ENCODE measurements at places on chromosomes 13 and 19.

- H3K27me3 ChIP-seq: no peaks in the 10 kb centered on the region
- H3K36me3 ChIP-seq: peaks cover 17% of the 10 kb centered on the region
- DNase-seq: no peak
- peak overlapping the region; percentile 88 for H3K27ac ChIP-seq
- H3K4me3 ChIP-seq: peak overlapping the region; percentile 15
These were observed 63.6 kb downstream of the RASA3 start for GRCh38 chr13:114068656-114069318.

DNA sequence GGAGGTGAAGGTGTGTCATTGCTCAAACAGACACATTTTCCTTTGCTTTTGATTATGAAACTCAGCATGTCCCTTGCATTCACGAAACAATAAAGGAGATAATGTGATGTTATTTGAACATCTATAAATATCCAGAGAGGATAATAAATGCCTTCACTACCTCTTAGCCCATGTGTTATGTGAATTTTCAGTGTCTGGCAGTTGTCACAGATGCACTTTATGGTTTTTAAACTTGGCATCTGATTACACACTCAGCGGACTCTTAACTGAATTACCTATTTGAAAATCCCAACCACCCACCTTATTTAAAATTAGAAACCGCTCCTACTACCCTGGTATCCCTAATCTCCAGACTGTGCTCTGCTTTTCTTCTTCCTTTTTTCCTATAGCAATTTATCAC is 254.2 kb downstream of the COG6 start:
- no peak for DNase-seq
- H3K4me1 ChIP-seq: peaks cover 8% of the 10 kb centered on the region
- no peak overlapping the region for H3K27ac ChIP-seq
- H3K36me3 ChIP-seq: no peaks in the 10 kb centered on the region
- H3K4me3 ChIP-seq: no peak overlapping the region
- H3K27me3 ChIP-seq: no peaks in the 10 kb centered on the region

- DNase-seq: no peak
- H3K27me3 ChIP-seq: no peaks in the 10 kb centered on the region
- no peaks in the 10 kb centered on the region for H3K36me3 ChIP-seq
- no peak overlapping the region for H3K27ac ChIP-seq
These were observed 29.6 kb upstream of the TNFSF11 start for GRCh38 chr13:42544246-42544926.

- peaks cover 19% of the 10 kb centered on the region for H3K4me1 ChIP-seq
- H3K27ac ChIP-seq: peak overlapping the region; percentile 63
- DNase-seq: no peak
- H3K27me3 ChIP-seq: no peaks in the 10 kb centered on the region
- no peak overlapping the region for H3K4me3 ChIP-seq
These were observed 49.1 kb upstream of the UBAC2 start for GRCh38 chr13:99151516-99151915.

- no peaks in the 10 kb centered on the region for H3K27me3 ChIP-seq
- no peak for DNase-seq
- H3K4me1 ChIP-seq: no peaks in the 10 kb centered on the region
These were observed 251.2 kb upstream of the SPRY2 start for GRCh38 chr13:80591976-80592740.

DNA sequence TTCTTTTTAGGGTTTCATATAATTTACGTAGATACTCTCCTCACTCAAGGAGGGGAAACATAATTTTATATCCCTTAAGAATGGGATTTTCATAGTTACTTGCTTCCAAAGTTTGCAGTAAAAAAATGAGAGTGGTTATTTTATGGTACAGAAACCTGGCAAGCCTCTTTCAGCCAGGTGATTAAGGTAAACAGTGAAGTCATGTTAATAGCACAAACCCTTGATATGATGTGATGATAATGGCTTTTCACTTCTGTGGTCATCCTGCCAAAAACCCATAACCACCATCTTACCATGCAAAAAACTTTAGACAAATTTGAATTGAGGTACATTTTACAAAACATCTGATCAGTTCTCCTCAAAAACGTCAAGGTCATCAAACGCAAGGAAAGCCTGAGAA is 517.8 kb downstream of the SLITRK5 start:
- no peak overlapping the region for H3K4me3 ChIP-seq
- no peaks in the 10 kb centered on the region for H3K27me3 ChIP-seq
- no peaks in the 10 kb centered on the region for H3K36me3 ChIP-seq
- no peak overlapping the region for H3K27ac ChIP-seq
- DNase-seq: no peak
- no peaks in the 10 kb centered on the region for H3K4me1 ChIP-seq

GRCh38 chr19:2478278-2478755 is 2.4 kb downstream of the GADD45B start:
- peaks cover 27% of the 10 kb centered on the region for H3K4me1 ChIP-seq
- peak overlapping the region; percentile 99 for H3K4me3 ChIP-seq
- H3K27ac ChIP-seq: peak overlapping the region; percentile 95
- no peaks in the 10 kb centered on the region for H3K27me3 ChIP-seq

DNA sequence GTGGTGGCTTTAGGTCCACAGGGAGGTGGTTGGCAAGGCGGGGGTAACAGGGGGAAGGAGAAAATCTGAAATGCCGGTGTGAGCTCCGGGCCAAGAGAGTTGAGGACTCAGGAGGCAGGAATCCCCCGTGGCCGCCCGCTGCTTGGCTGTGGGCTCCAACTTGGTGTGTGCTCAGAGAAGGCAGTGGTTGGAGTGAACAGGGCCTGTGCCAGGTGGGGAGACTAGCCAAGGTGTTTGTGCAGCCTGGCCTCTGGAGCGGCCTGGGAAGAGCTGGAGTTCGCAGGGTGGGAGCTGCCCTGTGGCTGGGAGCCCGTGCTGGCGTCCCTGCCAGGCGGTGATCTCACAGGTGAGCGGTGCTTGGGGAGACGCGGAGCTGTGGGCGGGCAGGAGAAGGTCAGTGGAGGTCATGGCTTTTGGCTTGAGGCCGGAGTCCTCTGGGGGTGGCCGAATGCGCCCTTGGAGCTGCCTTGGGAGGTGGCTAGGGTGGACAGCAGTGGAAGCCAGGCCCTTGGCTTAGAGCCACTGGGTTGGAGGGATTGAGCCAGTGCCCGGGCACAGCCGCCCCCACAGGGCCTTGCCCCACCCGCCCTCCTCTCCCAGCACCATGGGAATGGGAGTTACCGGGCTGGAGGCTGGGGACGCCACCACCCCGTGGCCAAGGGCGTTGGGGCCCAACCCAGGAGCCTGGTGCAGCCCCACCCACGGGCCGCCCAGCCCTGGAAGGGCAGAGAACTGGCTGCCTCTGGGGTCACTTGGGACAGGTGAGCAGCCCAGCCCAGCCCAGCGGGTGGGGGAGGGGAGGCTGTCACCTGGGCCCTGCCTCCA is 7.1 kb upstream of the CIRBP start:
- no peak for DNase-seq
- peaks cover 78% of the 10 kb centered on the region for H3K4me1 ChIP-seq
- peak overlapping the region; percentile 72 for H3K4me3 ChIP-seq
- H3K27me3 ChIP-seq: no peaks in the 10 kb centered on the region
- peaks cover 14% of the 10 kb centered on the region for H3K36me3 ChIP-seq

- peaks cover 7% of the 10 kb centered on the region for H3K27me3 ChIP-seq
- no peaks in the 10 kb centered on the region for H3K36me3 ChIP-seq
- H3K4me3 ChIP-seq: no peak overlapping the region
- H3K27ac ChIP-seq: no peak overlapping the region
- DNase-seq: no peak
- no peaks in the 10 kb centered on the region for H3K4me1 ChIP-seq
These were observed 95.0 kb upstream of the IRS2 start for GRCh38 chr13:109881347-109881725.
